ENCODE measurements at places on chromosomes 2 and 18. TPM values are rescaled to one million over a fixed set of nuclear protein-coding genes. Genes with fewer than 3 reads are reported as not detected.

- no peak for DNase-seq
Observed at GRCh38 chr2:32977228-32977758, 30.5 kb downstream of the LTBP1 start.

GRCh38 chr2:189008555-189009262 lies 34.5 kb downstream of the COL3A1 start:
- no peak for DNase-seq

- DNase-seq: no peak
Observed at GRCh38 chr18:76913583-76913982, 91.2 kb downstream of the ZNF236 start.

FAM110C gene
- 4.9 TPM for total RNA-seq

- DNase-seq: no peak
Observed at GRCh38 chr2:52659546-52659945, 1108.1 kb upstream of the CHAC2 start.

GRCh38 chr2:217475791-217476190 lies 527.0 kb downstream of the TNS1 start:
- DNase-seq: no peak

C1QL2 gene
- not detected for total RNA-seq

DNA sequence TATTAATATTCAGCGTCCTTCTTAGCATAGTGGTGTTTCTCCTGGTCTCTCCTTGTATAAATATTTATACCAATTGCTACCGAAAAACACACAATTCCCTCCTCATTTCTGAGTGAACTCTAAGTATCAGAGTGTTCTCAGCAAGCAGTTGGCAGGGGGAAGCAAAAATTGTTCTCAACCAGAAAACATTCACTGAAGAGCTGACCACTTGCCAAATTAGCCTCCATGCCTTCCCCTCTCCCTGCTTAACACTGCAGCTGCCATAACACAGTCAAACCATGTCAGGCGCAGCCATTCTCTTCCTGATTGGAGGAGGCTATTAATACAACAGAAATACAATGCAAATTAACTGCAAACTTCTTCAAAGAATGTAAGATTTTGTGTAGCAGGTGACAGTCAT lies 105.0 kb downstream of the COL6A3 start:
- no peak for DNase-seq

GRCh38 chr2:215409331-215410127 lies 26.3 kb downstream of the FN1 start:
- no peak for DNase-seq

ACMSD gene
- not detected for total RNA-seq

CFAP65 gene
- total RNA-seq: not detected

KCNG2 gene
- not detected for total RNA-seq

DNA sequence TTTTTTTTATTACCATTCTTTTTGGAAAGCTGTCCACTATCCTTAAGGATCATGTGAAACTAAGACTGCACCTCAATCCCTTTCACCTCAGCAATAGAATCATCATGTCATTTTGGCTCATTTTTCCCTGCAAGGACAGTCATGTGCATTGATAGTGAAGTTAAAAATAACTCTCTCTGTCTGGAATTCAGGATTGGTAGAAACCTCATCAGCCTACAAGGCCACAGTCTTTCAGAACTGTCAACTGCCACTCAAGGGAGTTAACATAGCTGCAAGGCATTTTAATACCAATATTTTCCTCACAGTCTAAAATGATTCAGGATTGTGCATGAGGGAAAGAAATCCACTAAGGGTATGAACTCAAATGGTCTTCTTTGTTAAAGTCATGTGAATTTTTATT lies 201.5 kb upstream of the KCNJ3 start:
- DNase-seq: no peak

DNA sequence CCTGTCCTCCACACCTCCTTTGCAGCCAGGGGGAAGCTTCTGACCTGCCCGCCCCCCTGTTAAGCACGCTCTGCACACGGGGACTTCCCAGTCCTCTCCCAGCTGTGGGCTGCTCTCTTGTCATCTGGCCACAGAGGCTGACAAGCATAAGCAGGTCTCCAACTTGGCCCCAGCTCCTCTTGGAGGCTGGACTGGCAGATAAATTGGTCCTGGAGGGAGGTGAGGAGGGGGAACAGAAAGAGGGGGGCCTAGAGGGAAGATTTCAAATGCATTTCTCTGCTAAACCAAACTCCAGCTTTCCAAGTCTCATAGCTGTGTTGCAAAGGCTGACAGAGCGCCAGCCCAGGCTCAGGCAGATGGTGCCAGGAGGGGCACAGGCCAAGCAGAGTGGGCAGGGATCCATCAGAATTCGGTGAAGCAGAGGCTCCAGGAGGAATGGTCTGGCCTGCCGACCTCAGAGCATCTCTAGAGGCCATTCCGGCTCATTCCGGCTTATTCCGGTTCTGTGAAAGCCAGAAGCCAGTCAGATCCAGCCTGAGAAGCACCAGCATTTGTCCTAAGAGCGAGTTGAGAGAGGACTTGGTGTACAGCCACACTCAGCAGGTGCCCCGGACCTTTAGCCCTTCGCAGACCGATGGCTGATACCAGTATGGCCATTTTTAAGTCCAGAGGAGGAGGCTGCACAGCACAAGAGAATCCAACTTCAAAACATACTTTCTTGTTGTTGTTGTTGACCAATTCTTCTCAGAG lies 508.9 kb upstream of the MYT1L start:
- no peak for DNase-seq

NAT8 gene
- not detected for total RNA-seq

DNA sequence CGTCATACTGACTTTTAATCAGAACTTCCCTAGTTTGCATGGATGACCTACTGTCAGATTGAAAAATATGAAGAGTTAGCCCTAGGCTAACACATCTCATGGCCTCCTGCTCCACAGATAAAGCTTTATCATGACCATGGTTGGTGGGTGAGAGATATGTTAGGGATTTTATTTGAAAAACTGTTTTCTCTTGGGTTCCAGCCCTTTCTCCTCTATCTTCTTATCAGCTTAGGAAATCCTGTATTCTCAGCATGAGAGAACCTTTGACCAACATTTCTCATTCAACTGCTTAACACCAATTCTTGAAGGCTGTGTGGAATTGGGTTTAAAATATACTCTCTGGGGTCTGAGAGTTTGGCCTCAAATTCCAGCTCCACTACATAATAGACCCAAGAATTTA lies 1407.0 kb upstream of the CELF4 start:
- DNase-seq: no peak

MLPH gene
- 7.4 TPM for total RNA-seq

- no peak for DNase-seq
Observed at GRCh38 chr2:26636935-26637334, 4.2 kb downstream of the CIB4 start.

- DNase-seq: no peak
Observed at GRCh38 chr2:168632709-168633121, 169.7 kb upstream of the NOSTRIN start.

- no peak for DNase-seq
Observed at GRCh38 chr18:60146220-60146960, 226.2 kb downstream of the MC4R start.

AAMP gene
- 95.9 TPM for total RNA-seq

MYO5B gene
- 13.5 TPM for total RNA-seq

- DNase-seq: no peak
Observed at GRCh38 chr2:9961013-9961412, 9.5 kb downstream of the GRHL1 start.

DNA sequence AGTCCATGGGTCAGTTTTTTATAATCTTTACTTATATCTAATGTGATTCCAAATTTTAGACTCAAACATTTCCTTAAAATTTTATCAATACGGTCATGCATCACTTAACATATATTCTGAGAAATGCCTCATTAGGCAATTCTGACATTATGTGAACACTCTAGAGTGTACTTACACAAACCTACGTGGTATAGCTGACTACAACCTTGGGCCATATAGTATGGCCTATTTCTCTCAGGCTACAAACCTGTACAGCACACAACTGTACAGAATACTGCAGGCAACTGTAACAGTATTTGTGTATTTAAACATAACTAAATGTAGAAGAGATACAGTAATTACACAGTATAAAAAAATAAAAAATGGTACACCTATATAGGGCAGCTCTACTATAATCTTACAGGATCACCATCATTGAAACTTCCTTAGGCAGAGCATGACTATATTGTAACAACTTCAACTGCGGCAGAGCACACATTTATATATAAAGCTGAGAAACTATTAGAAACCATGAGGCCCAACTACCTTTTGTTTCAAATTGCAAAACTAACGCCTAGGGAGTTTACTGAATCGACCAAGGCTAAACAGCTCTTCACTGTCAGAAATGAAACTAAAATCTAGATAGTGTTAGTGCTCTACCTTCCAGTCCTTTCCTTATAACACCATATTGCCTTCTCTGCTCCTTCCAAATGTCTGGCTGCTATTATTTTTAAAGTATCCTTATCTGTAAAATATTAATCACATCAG lies 6.9 kb downstream of the YES1 start:
- no peak for DNase-seq

TLX2 gene
- not detected for total RNA-seq

CRYGC gene
- total RNA-seq: not detected

DNA sequence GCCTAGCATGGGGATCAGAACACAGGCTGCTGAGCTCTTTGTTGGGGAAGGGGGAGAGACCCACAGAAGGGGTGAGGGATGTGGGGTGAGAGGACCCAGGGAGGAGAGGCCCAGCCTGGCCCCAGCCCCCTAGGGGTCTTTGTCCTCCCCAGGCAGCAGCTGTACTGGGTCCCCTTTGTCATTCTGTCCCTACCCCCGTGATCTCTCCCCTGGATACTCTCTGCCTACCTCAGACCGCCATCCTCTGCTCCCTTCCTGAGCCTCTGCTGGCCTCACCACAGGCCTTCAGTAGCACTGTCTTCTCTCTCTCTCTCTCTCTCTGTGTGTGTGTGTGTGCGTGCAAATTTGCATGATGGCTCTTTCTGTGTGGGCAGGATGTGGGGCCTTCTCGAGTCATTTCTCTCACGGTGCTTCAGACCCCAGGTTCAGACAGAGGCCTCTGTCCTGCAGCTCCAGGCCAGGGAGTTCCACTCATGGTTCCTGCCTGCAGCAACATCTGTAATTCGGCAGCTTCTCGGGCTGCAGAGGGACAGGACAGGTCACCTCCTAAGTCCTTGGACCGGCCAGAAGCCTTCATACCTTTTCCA lies 1.4 kb downstream of the PSD4 start:
- no peak for DNase-seq
